ENCODE measurements at places on chromosomes 5 and 9. TPM values are rescaled to one million over a fixed set of nuclear protein-coding genes. Genes with fewer than 3 reads are reported as not detected.

- H3K27me3 ChIP-seq = peaks cover 43% of the 10 kb centered on the region
- H3K4me3 ChIP-seq = no peak overlapping the region
- no peaks in the 10 kb centered on the region for H3K36me3 ChIP-seq
- no peak overlapping the region for H3K27ac ChIP-seq
- DNase-seq = no peak
These were observed 344.7 kb upstream of the IRX4 start for GRCh38 chr5:2227433-2227832.

- H3K36me3 ChIP-seq = no peaks in the 10 kb centered on the region
- H3K4me1 ChIP-seq = peaks cover 8% of the 10 kb centered on the region
- no peak overlapping the region for H3K27ac ChIP-seq
These were observed 57.8 kb downstream of the TTC39B start for GRCh38 chr9:15249042-15249818.

- DNase-seq = no peak
- H3K4me1 ChIP-seq = no peaks in the 10 kb centered on the region
- peaks cover 58% of the 10 kb centered on the region for H3K27me3 ChIP-seq
- H3K27ac ChIP-seq = no peak overlapping the region
- no peaks in the 10 kb centered on the region for H3K36me3 ChIP-seq
These were observed 23.8 kb upstream of the LRRC14B start for GRCh38 chr5:167511-167910.

GRCh38 chr9:109118808-109119438 lies 824 bp downstream of the TMEM245 start:
- peak overlapping the region; percentile 81 for H3K4me3 ChIP-seq
- peaks cover 42% of the 10 kb centered on the region for H3K4me1 ChIP-seq
- peak overlapping the region; percentile 38 for H3K27ac ChIP-seq
- 0 out of 2 replicates have a peak, but pooled peaks cover 10% of the 10 kb centered on the region for H3K36me3 ChIP-seq
- no peaks in the 10 kb centered on the region for H3K27me3 ChIP-seq

DNA sequence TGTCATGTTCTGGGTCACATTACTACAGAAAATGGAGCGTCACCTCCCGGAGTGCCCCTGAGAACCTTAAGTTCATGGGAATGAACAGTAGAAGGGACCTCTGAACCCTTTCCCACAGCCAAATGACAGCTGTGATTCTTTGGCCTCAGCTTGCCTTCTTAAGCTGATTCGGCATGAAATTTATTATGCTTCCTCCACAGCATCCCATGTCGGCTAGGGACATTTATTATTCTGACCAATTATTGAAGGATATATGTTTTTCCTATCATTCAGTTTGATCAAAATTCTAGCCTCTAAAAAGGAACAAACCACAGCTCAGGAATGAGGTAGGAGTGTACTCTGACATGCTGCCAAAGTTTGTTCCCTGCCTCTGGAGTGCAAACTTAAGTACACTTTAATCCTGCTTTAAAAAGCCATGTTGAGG lies 440.6 kb downstream of the CETN3 start:
- no peaks in the 10 kb centered on the region for H3K4me1 ChIP-seq
- H3K27me3 ChIP-seq = no peaks in the 10 kb centered on the region
- no peak overlapping the region for H3K27ac ChIP-seq

GRCh38 chr5:68110264-68110663 lies 105.3 kb upstream of the PIK3R1 start:
- no peak overlapping the region for H3K4me3 ChIP-seq
- H3K27ac ChIP-seq = no peak overlapping the region

- no peaks in the 10 kb centered on the region for H3K27me3 ChIP-seq
- peaks cover 9% of the 10 kb centered on the region for H3K4me1 ChIP-seq
- no peak overlapping the region for H3K4me3 ChIP-seq
- peaks cover 15% of the 10 kb centered on the region for H3K36me3 ChIP-seq
- no peak overlapping the region for H3K27ac ChIP-seq
- DNase-seq = no peak
These were observed 27.6 kb downstream of the ACTL7A start for GRCh38 chr9:108889649-108890067.

GRCh38 chr9:125747765-125748445 lies 732 bp downstream of the PBX3 start:
- peaks cover 23% of the 10 kb centered on the region for H3K4me1 ChIP-seq
- no peak overlapping the region for H3K27ac ChIP-seq
- no peaks in the 10 kb centered on the region for H3K27me3 ChIP-seq
- no peaks in the 10 kb centered on the region for H3K36me3 ChIP-seq
- no peak for DNase-seq
- peak overlapping the region; percentile 85 for H3K4me3 ChIP-seq

GRCh38 chr5:139660923-139661814 lies 13.0 kb downstream of the CXXC5 start:
- H3K36me3 ChIP-seq = 0 out of 2 replicates have a peak, but pooled peaks cover 3% of the 10 kb centered on the region
- H3K27me3 ChIP-seq = no peaks in the 10 kb centered on the region
- peak overlapping the region; percentile 78 for H3K27ac ChIP-seq
- DNase-seq = peak; percentile 90
- peak overlapping the region; percentile 52 for H3K4me3 ChIP-seq
- peaks cover 78% of the 10 kb centered on the region for H3K4me1 ChIP-seq

DNA sequence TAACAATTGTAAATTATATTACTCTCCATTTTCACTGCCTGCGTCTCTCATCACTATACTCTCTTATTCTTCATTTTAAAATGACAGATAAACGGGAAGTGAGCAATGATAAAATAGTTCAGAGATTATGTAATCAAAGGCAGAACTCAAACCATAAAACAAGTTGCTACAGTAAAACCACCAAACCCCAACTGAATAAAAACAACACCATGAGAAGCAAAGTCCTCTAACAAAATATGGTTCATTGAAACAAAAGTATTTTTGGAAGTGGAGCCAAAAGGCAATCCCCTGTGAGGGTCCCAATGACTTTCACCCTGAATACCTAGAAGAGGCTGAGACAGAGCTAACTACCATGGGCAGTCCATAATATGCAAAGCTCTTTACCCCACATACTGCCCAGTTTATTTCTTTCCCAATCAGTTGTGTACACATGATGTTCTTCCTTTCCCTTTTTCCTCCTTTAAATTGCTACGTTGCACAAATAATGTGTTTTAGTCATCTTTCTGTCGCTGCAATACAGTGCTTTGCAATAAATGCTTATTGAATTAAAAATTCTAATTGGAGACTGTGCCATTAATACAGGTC lies 64.0 kb upstream of the PTGER4 start:
- peaks cover 8% of the 10 kb centered on the region for H3K4me1 ChIP-seq
- DNase-seq = no peak
- no peaks in the 10 kb centered on the region for H3K27me3 ChIP-seq
- no peak overlapping the region for H3K27ac ChIP-seq
- no peak overlapping the region for H3K4me3 ChIP-seq

DNA sequence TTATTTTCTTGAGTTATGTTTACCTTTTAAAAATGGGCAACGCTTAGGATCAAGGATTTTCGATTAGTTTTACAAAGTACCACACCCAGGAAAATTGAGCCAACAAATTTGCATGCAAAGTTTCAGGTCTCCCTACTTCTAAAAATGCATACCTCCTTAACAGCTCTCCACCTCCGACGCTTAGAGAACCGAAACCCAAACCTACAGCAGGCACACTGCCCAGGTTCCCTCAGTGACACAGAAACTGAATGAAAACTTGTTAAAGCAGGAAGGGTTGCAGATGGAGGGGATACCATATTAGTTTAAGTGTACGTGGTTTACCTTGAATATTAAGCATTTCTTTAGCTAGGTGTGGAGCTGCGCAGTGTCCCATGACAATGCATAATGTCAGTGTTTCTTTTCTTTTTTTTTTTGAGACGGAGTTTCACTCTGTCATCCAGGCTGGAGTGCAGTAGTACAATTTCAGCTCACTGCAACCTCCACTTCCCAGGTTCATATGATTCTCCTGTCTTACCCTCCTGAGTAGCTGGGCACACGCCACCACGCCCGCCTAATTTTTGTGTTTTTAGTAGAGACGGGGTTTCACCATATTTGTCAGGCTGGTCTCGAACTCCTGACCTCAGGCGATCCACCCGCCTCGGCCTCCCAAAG lies 1.6 kb upstream of the SUB1 start:
- no peak for DNase-seq
- peaks cover 6% of the 10 kb centered on the region for H3K36me3 ChIP-seq
- no peak overlapping the region for H3K4me3 ChIP-seq
- H3K4me1 ChIP-seq = peaks cover 10% of the 10 kb centered on the region

- no peaks in the 10 kb centered on the region for H3K27me3 ChIP-seq
- H3K36me3 ChIP-seq = no peaks in the 10 kb centered on the region
- H3K4me3 ChIP-seq = no peak overlapping the region
These were observed 15.0 kb upstream of the TEX48 start for GRCh38 chr9:114696814-114697544.

DNA sequence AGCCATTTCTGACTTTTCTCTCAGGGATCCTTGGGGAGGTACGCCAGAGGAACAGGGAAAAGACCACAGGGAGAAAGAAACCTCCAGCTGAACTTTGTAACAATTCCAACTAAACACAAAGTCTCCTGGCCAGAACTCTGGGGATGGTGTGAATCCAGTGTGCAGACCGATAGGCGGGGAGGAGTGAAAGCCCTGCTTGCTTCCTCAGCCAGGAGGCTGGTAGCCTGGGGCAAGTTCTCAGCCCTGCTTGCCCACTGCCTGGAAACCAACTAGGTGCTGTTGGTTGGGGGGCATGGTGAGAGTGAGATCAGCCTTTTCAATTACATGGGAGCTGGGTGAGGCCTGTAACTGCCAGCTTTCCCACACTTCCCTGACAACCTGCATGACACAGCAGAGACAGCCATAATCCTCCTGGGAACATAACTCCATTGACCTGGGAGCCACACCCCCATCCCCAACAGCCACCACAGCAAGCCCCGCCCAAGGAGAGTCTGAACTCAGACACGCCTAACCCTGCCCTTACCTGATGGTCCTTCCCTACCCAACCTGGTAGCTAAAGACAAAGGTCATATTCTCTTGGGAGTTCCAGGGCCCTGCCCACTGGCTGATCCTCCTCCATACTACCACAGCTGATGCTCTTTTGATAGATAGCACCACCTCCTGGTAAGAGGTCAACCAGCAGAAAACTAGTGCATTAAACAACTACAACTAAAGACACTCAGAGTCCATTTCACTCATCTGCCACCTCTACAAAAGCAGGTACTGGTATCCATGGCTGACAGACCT lies 100.1 kb upstream of the TNFAIP8 start:
- 0 out of 2 replicates have a peak, but pooled peaks cover 9% of the 10 kb centered on the region for H3K4me1 ChIP-seq
- H3K36me3 ChIP-seq = no peaks in the 10 kb centered on the region
- peak; percentile 7 for DNase-seq
- H3K27ac ChIP-seq = peak overlapping the region; percentile 40

DNA sequence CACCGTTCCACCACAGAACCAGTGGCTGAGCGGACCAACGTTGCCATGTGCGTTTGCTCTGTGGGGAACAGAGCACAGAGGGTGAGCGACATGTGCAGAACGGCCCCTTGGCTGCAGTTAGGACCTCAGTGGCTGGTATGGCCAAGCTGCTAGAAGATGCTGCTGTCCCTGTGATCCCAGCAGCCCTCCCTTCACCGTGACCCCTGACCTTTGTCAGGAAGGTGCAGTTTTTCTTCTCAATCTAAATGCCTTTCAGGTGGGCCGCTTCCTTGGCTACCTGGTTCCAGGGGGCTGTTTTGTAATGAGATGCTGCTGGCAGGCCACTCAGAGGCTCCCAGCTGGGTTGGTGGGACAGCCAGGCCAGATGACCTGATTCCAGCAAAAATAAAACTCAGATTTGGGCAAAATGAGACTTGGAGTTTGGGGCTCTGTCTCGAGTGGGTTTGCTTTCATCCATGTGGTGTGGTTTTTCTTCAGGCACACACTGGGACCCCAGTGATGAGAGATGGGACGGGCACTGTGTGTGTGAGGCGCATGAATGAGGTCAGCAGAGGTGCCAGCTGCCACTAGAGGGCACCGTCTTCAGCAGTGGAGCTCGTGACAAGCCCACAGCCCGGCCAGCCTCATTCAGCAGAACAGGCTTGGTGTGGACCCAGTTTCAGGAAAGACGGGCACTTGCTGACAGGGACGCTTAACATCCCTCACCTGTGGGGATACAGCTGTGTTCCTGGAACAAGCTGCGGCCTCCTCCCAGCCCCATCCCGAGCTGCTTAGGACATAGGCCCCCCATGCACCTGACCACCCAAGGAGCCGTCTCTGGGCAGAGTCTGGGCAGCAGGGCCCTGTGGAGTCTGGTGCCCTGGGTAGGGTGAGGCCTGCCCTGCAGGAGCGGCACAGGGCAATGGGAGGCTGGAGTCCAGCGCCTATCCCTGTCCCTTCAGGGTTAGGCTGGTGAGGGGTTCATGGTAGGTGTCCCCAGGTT lies 4.1 kb downstream of the MRPS2 start:
- H3K4me1 ChIP-seq = peaks cover 9% of the 10 kb centered on the region
- H3K27ac ChIP-seq = no peak overlapping the region
- peak; percentile 51 for DNase-seq
- H3K27me3 ChIP-seq = no peaks in the 10 kb centered on the region

DNA sequence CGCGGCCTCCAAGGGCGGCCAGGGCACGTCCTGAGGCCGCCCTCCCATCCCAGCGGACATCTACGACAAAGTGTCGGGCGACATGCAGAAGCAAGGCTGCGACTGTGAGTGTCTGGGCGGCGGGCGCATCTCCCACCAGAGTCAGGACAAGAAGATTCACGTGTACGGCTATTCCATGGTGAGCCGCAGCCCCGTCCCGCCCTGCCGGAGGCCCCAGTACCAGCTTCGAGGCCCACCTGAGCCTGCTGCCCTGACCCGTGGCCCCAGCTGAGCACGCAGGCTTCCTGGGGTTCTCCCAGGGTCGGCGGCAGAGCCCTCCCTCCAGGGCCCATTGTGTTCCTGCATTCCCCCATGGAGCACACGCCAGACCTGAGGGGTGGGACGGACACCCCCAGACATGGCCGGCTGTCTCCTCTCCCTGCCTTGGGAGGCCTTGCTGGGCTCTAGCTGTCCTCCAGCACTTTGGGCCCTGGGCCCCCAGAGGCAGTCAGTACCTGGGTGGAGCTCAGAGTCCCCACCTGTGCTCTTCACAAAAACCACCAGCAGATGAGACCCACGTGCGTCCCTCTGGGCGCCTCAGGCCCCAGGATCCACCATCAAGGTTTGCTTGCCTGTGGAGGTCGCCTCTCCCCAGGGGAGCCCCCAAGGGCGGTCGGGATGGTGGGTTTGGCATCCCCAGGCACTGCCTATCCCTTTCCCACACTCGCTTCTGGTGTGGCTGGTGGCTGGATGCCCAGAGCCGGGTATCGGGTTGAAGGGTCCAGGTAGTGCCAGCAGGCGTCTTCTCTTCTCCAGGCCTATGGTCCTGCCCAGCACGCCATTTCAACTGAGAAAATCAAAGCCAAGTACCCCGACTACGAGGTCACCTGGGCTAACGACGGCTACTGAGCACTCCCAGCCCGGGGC lies 1.0 kb downstream of the PHPT1 start:
- H3K4me1 ChIP-seq = peaks cover 6% of the 10 kb centered on the region
- H3K36me3 ChIP-seq = no peaks in the 10 kb centered on the region
- H3K27ac ChIP-seq = no peak overlapping the region
- no peak for DNase-seq

- no peaks in the 10 kb centered on the region for H3K4me1 ChIP-seq
- no peaks in the 10 kb centered on the region for H3K36me3 ChIP-seq
- no peak overlapping the region for H3K4me3 ChIP-seq
- H3K27me3 ChIP-seq = peaks cover 7% of the 10 kb centered on the region
These were observed 59.4 kb upstream of the NEK6 start for GRCh38 chr9:124198331-124198730.

GRCh38 chr5:132679717-132680380 lies 6.1 kb downstream of the IL4 start:
- peaks cover 11% of the 10 kb centered on the region for H3K4me1 ChIP-seq
- H3K4me3 ChIP-seq = no peak overlapping the region
- no peaks in the 10 kb centered on the region for H3K36me3 ChIP-seq
- H3K27me3 ChIP-seq = no peaks in the 10 kb centered on the region
- H3K27ac ChIP-seq = no peak overlapping the region

Gene IL17B
- total RNA-seq = not detected

Gene RGS7BP
- total RNA-seq = not detected

Gene RBM27
- 25.1 TPM for total RNA-seq

Gene SLC34A1
- total RNA-seq = not detected

Gene RASGEF1C
- not detected for total RNA-seq

Gene SLC12A7
- 174 TPM for total RNA-seq

Gene AQP7
- total RNA-seq = 0.59 TPM

Data from PC-9 (cell line).